IPS-NIHi11 (cell line): ENCODE measurements at places on chromosomes 12 and 14.

DNA sequence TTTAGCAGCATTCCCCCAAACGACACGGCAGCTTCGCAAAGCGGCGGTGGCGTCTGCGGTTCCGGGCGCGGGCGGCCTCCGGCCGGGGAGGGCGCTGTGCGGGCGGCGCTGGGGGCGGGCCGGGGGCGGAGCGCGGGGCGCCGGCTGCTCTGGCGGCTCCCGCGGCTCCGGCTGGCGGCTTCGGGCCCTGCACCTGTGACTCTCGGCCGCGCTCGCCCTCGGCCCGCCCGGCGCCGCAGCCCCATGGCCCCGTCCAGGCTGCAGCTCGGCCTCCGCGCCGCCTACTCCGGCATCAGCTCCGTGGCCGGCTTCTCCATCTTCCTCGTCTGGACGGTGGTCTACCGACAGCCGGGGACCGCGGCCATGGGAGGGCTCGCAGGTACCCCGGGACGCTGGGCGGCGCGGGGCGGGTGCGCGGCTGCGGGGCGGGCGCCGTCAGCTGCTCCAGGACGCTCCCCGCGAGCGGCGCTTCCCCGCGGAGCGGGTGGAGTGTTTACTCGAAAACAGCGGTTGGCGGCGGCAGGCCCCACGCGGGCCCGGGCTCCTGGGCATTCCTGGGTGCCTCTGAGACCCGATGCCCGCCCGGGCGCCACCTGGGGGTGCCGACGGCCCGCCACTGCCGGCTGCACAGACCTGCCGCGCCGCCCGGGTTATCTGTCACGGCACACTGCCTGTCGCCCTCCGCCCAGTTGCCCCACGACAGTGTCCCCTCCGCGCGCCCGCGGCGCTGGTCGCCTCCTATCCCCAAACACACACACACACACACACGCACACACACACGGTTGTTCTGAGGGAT, at the start of gene SLC48A1:
TSS of gene SLC48A1 (plus strand) at position 177 of the 796 bp plus-strand sequence. CDS start at position 244, 67 bp downstream.
- DNase-seq: peak; percentile 97

GRCh38 chr12:48956279-48957140, 777 bp downstream of the ARF3 start:
- peak; percentile 94 for DNase-seq

GRCh38 chr12:52417740-52418139, 11.6 kb upstream of the KRT82 start:
- no peak for DNase-seq

- no peak for DNase-seq
Observed at GRCh38 chr12:45231515-45232145, 15.7 kb downstream of the ANO6 start.

GRCh38 chr14:25461780-25462179, 411.8 kb upstream of the STXBP6 start:
- DNase-seq: no peak

- DNase-seq: no peak
Observed at GRCh38 chr12:11729008-11729407, 79.5 kb downstream of the ETV6 start.

GRCh38 chr12:62335796-62336195, 75.6 kb downstream of the USP15 start:
- no peak for DNase-seq

- no peak for DNase-seq
Observed at GRCh38 chr14:55899531-55899930, 218.7 kb upstream of the PELI2 start.

DNA sequence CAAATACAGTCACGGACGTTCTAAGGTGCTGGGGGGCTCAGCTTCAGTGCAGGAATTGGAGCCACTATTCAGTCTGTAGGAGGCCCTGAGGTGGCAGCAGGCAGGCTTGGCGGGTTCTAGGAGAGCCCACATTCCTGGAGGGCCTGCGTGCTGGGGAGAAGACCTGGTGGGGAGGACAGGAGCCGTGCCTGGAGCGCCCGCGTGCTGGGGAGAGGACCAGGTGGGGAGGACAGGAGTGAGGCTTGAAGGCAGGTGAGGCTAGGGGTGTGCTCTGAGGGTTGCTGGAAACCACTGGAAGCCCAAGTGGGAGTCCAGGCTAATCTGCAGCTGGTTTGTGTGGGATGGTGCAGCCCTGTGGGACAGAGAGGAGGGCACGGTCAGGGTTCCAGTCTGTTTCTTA, 23.1 kb downstream of the RHOF start:
- no peak for DNase-seq

- DNase-seq: no peak
Observed at GRCh38 chr14:31505411-31505810, 17.6 kb upstream of the GPR33 start.

DNA sequence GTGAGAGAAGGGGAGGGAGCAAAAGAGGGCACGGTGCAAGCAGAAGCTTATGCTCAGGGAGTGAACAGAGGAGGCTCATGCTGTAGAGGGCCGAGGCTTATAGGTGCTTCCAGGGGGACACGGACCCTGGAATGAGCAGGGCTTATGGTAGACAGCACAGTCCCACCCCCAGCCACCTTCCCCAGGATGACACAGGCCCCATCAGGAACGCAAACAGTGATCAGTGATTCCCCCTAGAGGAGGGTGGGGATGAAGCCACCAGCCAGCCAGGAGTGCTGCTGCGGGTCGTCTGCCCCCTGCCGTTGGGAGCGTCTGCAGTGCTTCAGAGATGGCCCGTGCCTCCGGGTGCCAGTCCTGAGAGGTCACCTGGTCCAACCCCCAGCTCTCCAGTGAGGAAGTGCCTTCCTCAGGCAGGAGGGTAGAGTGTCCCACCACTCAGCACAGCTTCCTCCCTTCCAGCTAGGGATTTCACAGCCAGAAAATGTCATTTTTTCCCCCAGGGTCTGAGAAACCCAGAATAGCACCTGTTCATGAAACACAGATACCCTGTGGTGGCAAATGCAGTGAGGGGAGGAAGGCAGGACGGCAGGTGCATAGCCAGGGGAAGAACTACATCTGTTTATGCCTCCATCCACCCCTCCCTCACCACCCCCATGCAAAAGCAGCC, 60.7 kb downstream of the SLC6A12 start:
- DNase-seq: peak; percentile 91

GRCh38 chr12:47972895-47973294, 9.5 kb downstream of the TMEM106C start:
- DNase-seq: no peak

- no peak for DNase-seq
Observed at GRCh38 chr12:79560225-79560889, 130.4 kb downstream of the PAWR start.

DNA sequence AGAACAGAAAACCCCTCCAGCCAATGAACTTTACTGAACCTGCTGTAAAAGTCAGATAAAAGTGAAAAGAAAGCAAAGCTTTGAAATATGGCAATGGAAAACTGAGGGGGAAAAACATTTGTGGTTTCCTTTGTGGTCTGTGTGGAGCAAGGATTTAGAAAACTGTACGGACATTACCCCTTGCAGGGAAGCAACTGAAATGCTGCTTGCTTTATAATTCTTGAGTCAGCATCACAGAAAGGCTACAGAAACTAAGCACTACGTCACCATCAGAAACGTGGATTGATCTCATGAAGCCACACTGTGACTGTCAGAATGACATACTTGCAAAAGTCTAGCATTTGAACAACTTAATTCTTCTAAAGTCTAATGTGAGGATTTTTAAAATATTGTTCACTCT, 2.4 kb upstream of the KCNC2 start:
- DNase-seq: no peak

DNA sequence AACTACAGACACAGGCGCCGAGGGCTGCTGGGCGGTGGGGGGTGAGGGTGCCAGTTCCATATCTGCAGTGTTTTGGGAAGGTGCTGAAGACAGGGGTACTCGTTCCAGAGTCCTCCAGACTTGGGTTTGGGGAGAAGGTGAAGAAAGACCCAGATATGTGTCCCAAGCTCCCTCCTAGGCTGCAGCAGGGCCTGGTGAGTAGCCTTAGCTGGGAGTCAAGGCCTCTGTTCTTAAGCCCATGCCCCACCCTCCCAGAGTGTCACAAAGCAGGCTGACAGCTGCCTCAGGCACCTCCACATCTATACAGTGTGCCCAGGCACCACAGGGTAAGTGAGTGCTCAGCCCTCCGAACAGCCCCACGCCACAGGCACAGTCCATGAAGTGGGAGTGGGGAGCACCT, 4.3 kb downstream of the NCKAP5L start:
- DNase-seq: no peak
